GM04503 (cell line): ENCODE measurements at places on chromosomes 1 and 21.

DNA sequence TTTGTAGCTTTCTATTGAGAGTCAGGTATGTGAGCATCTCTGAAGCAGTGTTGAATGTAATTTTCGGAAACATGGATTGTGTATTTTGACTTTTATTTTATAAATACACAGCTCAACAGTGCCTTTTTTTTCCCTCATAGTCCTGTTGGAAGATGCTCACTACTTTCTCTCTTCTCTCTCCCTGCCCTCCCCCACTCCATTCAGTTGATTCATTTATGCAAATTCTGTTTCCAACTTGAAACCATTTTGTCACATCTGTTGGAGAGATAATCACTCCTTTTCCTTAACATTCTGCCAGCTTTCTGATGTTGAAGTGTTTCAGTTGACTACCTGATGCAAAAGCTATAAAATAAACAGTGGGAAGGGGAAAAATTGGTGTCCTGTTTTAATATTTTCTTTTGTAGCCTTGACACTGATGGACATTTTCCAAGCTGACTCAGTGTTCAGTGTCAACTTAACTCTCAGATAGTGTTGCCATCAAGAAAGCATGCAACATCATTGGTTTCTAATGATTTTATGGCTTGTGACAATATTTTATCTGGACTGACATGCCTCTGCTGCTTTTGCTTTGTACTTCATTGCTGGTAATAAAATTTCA lies 194.5 kb downstream of the HS2ST1 start:
- DNase-seq, result no peak

- DNase-seq, result no peak
Measured at GRCh38 chr1:15858672-15859372, 11.3 kb downstream of the SPEN start.

DNA sequence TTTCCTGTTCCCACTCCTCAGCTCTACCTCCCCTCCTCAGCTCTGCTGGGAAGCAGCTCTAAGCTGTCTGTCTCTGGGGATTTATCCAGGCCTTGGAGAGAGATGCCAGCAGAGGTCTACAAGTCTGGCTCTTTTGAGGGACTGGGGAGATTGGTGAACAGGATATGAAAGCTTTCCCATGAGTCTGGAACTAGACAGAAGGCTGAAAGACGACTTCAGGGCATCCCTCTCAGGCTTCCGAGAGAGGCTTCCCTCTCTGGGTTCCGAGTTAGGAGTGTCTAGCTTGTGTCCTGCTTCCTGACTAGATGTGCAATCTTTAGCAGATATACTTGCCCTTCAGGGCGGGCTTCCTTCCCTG lies 733 bp downstream of the TMEM35B start:
- no peak for DNase-seq

DNA sequence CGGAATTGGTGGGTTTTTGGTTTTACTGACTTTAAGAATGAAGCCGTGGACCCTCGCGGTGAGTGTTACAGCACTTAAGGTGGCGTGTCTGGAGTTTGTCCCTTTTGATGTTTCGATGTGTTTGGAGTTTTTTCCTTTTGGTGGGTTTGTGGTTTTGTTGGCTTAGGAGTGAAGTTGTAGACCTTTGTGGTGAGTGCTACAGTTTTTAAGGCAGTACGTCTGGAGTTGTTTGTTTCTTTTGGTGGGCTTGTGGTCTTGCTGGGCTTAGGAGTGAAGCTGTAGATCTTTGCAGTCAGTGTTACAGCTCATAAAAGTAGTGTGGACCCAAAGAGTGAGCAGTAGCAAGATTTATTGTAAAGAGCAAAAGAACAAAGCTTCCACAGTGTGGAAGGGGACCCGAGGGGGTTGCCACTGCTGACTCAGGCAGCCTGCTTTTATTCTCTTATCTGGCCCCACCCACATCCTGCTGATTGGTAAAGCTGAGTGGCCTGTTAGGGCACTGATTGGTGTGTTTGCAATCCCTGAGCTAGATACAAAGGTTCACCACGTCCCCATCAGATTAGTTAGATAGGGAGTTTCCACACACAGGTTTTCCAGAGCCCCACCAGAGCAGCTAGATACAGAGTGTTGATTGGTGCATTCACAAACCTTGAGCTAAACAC lies 20.9 kb downstream of the HENMT1 start:
- DNase-seq, result no peak

GRCh38 chr1:27143401-27143800 lies 11.5 kb downstream of the SLC9A1 start:
- no peak for DNase-seq

DNA sequence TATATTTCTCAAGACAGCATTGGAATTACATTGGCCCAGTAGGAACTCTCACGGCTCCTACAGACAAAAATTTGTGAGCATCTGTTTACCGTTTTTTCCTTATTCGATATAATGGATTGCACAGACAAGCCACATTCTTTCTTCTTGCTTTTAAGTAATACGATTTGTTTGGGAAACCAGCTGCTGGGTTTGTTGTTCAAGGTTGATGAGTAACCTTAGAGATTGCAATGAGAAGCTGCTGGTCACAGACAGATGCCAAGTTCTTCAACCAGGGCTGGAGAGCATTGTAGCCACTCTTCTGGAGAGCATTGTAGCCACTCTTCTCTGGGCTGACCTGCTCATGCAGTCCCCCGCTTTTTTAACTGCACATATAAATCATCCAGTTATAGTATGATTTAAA lies 1.4 kb upstream of the MIA3 start:
- peak; percentile 92 for DNase-seq

- no peak for DNase-seq
Measured at GRCh38 chr1:199734186-199734585, 293.3 kb upstream of the NR5A2 start.

- no peak for DNase-seq
Measured at GRCh38 chr1:34833711-34834110, 25.8 kb downstream of the SMIM12 start.

GRCh38 chr1:167722152-167722869 lies 529 bp downstream of the MPZL1 start:
- DNase-seq, result no peak

DNA sequence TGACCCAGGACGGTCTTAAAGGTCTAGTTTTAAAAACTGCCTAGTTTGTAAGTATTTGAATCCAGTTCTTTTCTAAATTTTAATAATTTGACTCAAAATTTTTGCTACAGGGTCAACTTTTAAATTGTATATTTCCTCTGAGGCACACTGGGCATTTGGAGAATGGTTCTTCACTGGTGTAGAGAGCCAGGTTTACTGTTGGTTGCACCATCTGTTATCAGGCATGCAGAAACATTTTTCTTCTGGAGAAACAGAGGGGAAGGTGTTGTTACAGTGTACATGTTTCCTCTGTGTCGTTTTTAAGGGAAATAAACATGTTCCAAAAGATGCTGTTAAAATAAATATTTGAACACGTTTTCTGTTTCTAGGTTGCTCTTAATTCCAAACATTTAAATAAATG lies 39.0 kb upstream of the RWDD3 start:
- DNase-seq, result no peak

- DNase-seq, result no peak
Measured at GRCh38 chr1:242239398-242239797, 240.5 kb upstream of the MAP1LC3C start.

GRCh38 chr1:66282343-66282852 lies 251.6 kb upstream of the SGIP1 start:
- no peak for DNase-seq

- no peak for DNase-seq
Measured at GRCh38 chr1:192147221-192147620, 11.0 kb upstream of the RGS18 start.

DNA sequence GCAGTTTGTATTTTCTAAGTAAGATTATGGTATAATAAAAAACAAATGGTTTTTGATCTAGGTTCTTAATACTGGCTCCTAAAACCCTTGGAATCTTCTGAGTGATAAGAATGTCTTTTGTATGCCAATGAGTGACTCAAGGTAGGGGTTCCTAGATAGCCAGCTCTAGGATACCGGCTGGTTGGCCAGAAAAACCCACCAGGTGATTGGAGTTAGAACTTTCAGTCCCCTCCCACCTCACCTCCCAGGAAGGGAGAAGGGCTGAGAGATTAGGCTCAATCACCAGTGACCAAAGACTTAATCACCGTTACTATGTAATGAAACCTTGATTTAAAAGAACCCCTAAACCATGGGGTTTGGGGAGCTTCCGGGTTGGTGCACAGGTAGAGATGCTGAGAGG lies 8.7 kb upstream of the BRDT start:
- DNase-seq, result no peak

- no peak for DNase-seq
Measured at GRCh38 chr21:37061926-37062592, 10.8 kb downstream of the PIGP start.

DNA sequence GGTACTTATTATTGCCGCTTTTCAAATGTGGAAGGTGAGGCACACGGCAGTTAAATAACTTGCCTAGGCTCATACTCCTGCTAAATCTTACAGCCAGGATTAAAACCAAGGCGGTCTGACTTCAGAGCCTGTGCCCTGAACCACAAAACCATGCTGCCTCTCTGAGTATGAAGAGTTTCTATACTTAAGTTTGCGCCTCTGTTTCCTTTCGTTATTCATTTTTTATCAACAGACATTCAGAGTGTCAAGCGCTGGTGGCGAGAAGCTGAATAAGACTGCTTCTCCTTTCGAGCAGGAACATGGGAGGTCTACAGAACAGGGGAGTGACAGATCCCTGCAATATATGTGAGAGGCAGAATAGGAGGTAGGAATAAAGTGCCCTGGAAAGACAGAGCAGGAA lies 96.0 kb upstream of the DUSP10 start:
- no peak for DNase-seq

DNA sequence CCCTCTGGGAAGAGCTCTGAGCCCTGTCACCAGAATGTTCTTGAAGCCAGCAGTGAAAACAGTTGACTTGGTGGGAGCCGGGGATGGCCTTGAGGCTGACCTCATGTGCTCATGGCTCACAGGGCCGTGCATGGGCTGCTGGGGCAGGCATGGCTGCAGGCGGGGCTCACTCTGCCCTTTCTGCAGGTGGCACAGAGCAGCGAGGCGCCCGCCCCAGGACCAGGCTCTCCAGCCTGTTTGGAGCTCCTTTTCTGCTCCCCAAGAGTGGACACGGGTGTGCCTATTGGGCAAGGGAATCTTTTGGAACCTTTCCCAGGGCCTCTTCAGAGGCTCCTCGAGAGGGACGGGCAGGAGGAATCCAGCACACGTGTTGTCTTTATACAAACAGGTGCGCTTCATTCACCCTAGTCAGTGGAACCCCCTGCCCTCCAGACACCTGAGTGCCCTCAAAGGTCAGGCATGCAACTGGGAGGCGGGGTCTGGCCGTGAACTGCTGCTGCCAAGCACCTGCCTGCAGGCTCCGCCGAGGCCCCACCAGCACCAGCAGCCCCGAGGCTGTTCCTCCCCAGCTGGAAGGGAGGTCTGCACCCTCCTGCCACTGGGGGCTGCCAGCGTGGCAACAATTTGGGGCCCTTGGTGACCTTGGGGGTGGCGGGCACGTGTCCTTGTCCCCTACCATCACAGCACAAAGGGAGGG lies 2.6 kb upstream of the TTC34 start:
- DNase-seq, result no peak

DNA sequence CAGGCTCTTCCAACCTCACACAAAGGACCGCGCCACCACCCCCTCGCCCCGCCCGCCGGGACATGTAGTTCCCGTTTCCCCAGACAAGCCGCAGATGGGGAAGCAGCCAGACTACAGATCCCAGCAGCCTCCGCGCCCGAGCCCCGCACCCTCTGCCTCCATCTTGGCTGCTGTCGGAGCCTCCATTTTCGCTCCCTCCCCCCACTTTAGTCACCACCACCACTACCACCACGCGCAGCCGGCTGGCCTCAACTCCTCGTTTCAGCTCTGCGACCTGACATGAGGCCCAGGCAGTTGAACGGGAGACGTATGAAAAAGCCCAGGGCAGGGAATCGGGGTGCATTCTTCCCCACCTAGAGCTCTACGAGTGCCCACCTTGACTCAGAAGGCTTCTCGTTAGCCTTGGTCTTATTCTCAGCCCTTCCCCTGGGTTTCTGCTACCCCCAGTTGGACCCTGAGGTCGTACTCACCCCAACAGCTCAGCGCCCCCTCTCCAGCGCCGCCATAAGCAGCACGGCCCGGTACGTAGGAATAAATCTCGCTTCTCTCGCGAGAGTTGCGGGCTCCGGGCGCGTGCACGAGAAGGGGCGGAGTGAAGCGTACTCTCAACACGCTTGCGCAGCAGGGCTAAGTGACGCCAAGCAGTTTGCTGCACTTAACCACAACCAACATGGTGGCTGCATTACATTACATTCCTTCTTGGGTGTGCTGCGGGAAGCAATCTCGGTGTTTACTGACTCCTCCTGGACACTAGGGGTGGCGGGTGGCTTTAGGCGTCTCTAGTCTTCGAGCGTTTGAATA lies at the start of gene CSDE1:
CSDE1 (minus strand) TSS at position 530 of the 801 bp plus-strand sequence. CDS start 18,094 bp downstream, outside the sequence.
- DNase-seq, result peak; percentile 85

DNA sequence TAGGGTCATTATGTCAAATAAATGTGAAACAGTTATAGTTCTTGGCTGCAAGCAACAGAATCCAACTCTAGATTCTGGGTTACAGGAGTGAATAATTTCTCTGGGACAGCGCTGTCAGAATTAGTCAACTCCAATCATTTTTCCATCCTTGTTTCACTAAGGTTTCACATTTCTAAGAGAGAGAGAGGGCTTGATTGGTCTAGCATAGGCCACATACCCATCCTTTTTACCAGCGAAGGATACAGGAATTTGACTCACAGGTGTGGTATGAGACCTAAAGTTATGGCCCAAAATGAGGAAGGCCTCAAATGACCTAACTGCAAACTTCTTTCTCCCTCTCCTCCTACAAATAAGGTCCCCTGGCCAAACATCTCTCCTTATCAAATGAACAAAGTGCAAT lies 25.5 kb upstream of the RGS8 start:
- DNase-seq, result no peak

DNA sequence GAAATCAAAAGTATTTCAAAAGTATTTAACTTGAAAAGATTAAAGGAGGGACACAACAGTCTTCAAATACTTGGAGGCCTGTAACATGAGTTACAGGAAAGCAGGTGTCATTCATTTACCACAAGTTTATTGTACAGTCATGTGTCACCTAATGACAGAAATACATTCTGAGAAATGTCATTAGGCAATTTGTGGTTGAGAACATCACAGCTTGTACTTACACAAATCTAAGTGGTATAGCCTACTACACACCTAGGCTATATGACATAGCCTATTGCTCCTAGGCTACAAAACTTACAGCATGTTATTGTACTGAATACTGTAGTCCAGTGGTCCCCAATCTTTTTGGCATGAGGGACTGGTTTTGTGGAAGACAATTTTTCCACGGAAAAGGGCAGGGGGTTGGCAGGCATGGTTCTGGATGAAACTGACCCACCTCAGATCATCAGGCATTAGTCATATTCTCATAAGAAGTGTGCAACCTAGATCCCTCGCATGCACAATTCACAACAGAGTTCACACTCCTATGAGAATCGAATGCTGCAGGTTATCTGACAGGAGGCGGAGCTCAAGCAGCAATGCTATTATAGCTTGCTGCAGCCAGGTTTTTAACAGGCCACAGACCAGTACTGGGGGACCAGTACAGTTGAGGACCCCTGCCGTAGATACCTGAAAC lies 25.0 kb upstream of the PHTF1 start:
- no peak for DNase-seq

GRCh38 chr1:93004566-93005251 lies 43.4 kb upstream of the DIPK1A start:
- DNase-seq, result no peak

GRCh38 chr21:37711286-37711829 lies 204.9 kb downstream of the KCNJ6 start:
- DNase-seq, result no peak

- DNase-seq, result no peak
Measured at GRCh38 chr21:39197448-39198233, 14.4 kb upstream of the PSMG1 start.

- no peak for DNase-seq
Measured at GRCh38 chr1:42013881-42014470, 95.3 kb upstream of the HIVEP3 start.
